ENCODE measurements at places on chromosomes 3 and 15.
A peak's percentile ranks its signal among the peaks of the same experiment; 100 is the strongest.

DNA sequence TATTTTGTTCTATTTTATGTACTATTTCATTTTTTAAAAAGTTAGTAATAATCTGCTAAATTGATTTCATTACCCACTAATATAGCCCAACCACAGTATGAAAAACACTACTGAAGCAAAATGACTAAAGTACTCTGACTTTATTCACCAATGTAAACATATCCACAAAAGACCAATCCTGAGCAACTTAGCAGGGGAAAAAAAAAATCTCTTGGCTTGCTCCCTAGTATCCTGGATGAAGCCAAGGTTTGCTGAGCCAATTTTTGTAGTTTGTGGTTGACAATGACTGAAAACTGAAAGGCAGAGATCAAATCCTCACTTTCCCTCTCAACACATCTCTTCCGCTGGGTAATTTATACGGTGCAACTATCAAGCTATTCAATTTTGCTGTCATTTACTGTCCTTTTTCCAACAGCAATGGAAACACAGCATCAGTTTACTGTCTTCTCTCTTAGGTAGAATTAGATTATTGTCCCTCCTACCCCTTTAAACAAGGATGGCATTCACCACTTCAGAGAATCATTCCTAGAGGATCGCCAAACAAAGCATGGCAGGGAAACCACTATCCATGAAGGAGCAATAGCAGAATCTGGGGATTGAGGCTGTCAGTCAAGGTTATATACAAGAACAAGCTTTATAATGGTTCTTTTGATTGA lies 149.7 kb downstream of the THRB start:
- DNase-seq, result no peak

- DNase-seq, result no peak
These were observed 56.0 kb downstream of the FRMD4B start for GRCh38 chr3:69329892-69330291.

DNA sequence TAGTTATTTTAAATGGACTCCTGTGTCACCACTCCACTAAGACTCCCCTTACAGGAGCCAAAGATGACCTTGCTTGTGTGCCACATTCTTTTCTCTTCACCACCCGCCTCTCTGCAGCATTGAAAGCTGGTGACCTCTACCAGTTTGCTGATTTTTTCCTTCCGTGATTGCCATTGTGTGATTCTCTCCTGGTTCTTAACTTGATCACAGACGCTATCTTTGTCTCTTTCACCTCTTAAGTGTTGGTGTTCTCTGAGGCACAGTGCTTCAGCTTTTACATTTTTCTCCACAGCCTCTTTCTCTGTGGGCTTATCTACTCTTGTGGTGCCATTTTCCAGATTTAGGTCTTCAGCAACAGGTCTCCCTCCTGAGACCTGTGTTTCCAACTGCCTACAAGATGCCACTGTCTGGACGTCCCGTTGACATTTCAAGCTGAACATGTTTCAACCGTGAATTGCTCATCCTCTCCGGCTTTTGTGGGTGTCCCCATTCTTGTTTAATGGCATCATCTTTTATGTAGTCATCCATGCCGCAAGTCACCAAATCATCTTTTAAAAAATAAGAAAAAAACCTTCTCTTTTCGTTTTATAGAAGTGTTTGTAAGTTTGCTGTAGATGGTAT lies 26.5 kb downstream of the IQGAP1 start:
- DNase-seq, result no peak

GRCh38 chr3:184345317-184346144 lies 8.1 kb downstream of the FAM131A start:
- DNase-seq, result peak; percentile 90

DNA sequence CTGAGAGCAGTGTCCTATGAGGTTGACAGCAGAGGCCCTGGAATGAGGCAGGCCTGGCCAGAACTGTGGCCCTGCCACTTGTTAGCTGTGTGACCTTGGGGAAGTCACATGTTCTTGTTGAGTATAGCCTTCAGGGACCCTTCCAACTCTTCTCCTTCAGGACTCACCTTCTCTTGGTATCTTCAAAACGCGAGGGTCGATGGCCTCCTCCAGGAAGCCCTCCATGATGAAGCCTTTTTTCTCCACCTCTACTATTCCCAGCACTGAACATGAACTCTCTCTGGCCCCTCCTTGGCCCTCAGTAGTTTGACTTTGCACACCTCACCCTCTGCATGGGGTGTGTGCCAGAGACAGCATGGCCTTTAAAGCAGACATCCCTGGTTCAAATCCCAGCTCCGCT lies 195.1 kb upstream of the LINGO1 start:
- DNase-seq, result no peak

DNA sequence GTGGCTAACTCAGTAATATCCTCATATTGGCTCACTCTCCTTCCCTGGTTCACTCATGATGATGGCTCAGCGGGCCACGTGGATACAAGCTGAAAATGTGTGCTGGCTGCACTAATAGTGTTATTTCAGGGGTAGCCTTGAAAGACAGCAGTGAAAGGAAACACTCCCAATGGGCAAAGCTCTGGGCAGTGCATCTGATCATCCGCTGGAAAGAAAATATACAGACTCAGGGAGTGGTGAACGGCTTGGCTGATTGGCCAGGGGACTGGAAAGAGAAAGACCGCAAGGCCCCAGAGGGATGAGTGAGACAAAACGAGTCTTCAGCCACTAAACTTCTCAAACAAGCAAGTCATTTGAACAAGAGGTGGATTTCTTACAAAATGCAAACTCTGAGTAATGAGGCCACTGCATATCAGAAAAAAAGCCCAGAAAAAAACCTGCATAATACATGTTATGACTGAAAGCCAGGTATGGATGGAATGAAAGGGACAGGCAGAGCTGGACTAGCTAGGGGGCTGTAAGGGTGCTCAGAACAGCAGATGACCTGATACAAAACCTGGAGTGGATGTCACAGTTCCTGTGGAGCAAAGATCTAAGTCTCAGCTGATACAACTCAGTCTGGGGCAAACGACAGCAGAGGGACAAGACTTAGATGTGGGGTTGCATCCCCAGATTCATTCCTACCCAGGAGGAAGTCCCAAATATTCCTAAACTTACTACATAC lies 33.3 kb downstream of the CMTM6 start:
- no peak for DNase-seq

GRCh38 chr3:53949541-53949940 lies 57.9 kb upstream of the SELENOK start:
- DNase-seq, result peak; percentile 36

DNA sequence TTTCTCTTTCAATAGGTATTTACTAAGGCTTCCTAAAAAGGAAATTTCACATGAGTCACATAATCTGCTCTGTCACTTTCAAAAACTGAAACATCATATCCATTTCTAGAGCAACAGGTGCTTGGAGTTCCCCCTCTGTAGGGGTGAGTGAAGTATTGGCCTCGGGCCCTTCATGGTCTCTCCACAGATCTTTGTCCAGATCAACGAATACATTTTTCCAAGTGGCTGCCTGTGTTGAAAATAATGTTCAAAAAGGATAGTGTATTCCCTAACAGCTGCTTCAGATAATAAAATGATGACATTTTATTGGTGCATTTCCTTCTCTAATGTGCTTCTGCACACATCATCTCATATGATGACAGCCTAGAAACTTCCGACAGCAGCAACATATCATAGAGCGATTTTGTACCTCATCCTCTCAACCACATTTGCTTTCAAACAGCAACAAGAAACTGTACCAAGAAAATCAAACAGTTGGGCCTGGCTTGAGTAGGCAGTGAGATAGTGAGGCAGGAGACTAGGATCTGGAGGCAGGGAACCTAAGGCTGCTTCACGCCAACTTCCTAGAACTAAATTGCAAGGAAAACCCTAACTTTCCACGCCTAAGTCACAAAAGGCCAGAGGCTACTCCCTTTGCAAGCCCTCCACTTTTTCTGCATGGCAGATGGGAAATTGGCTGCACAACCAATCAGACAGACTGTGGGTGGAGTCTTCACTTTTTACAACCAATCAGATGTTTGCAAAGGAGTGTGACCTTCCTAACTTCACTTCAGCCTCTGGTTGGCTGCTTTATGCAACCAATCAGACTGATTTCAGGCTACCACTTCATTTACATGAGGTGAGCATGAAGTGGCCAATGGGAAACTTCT lies 340.2 kb downstream of the LRRC3B start:
- DNase-seq, result no peak

DNA sequence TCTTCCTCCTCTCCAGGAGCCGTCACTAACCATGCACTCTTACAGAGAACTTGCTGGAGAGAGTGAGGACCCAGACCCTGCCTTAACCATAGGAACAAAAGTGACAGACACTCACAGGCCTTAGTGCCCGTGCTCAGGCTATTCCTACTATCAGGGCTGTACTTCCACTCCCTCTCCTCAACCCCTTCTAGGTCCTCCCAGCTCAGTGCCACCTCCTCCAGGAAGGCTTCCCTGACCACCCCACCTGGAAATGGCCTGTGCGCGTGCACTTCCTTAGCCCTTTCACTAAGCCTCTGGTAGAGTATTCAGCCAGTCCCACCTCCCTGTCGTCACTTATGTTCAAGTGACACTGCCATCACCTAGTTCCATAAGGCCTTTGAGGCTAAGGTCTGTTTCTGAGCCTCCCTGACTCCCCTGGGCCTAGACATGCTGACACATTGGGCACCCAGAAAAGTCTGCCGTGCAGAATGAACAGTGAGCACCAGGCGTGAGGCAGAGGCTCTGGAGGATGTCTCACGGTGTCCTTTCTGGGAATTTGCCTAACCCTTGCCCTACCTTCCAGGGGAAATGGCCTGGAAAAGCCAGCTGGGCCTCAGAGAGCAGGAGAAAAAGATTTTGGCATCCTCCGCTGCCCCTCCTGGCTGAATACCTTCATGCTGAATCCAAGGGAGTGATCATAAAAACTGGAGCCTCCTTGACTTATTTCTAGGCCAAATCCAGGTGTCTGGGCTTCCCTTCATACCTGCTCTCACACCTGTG lies 108.6 kb upstream of the SMAD3 start:
- DNase-seq, result no peak

GRCh38 chr3:4417449-4417848 lies 49.6 kb downstream of the SUMF1 start:
- no peak for DNase-seq

- no peak for DNase-seq
These were observed 42.6 kb downstream of the FAM3D start for GRCh38 chr3:58623961-58624360.

DNA sequence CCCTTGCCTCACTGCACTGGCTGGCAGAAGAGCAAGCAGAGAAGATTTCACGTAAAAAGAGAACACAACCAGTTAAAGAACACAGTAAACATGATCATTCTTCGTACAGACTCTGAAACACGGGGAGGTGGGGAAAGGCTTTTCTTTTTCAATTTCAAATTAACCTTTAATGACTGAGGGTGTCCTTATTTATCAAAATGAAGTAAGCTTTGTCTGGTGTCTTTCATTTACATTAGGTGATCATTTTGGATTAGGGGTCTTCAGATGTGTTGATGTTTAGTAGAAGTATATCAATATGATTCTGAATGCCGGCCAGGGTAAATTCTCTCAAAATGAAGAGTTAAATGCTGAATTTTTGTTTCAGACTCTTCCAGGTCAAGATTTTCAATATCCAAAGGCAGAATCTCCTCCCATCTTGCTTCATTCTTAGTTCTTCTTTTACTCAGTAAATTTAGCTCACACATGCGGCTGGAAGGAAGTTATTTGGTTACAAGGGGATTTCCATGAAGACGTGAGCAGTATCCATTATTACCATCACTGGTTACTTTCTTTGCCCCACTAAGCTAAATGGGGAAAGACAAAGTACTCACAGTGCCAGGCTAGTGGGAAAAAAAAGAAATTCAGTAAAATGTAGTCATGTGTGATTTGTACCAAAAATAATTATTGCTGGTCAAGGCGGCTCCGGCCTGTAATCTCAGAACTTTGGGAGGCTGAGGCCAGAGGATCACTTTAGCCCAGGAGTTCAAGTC lies 272.2 kb upstream of the NR2F2 start:
- no peak for DNase-seq

DNA sequence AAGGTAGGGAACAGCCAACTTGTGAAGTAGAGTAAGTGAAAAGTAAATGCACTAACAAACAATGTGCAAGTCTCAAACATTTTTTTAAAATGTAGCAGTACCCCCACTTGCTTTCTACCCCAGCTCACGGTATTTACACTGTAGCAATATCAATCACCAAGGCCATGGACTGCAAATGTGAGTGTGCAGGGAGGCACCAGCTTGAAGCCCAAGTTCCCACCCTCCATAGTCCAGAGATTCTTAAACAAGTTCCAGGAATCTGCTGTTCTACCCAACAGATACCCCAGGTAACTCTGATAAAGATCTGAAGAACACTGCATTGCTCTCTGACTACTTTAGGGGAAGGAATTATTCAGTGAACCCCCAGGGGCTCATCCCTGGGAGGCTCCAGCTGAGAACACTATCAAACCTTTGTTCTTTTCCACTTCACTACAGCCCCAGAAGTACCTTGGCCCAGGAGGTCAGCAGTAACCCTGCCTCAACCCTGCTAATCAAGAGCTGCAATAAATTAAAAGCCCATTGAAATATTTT lies 86.1 kb downstream of the FOXP1 start:
- no peak for DNase-seq

- DNase-seq, result no peak
These were observed 72.1 kb downstream of the EPHA3 start for GRCh38 chr3:89179355-89180001.

DNA sequence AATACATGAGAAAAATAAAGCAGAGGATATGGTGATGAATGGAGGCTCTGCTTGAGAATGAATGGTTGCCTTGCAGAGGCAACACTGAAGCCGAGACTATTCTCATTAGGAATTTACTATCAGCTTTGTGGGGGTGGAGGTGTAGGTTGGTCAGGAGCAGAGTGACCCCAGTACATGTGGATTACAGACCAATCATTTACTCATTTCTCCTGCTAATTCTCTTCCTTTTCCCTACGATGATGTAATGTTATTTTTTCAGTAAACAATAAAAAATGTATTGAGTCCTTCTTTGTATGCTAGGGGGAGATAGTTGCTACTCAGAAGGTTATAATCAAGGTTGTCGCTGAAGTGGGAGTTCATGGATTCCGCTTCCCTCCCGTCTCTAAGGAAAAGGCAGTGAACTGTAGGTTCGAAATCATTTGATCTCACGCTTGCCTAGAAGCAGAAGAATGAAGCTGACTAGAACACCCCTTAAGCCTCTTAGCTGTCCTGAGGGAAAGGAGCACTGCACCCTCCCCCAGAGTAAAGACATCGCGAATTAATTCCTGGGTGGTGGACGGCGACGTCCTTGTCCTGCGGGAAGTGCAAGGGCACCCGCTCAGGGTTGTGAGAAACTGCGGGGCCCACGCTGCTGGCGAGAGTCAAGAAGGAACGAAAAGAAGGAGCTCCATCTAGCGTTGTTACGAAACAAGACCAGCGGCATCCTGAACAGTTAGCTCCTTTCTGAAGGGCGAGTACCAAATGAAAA lies 213.2 kb upstream of the PFN2 start:
- peak; percentile 89 for DNase-seq

- DNase-seq, result no peak
These were observed 115.4 kb downstream of the WDR76 start for GRCh38 chr15:43942194-43942593.
